A549 treated with AZD2906 at 1 μM for 4 hours (cell line): ENCODE measurements at places on chromosomes 12 and 14. TPM values are rescaled to one million over a fixed set of nuclear protein-coding genes. Genes with fewer than 3 reads are reported as not detected.

Gene KRT5
- total RNA-seq = 0.52 to 0.72 TPM (median 0.62 TPM) in 5 replicates

Gene NPFF
- total RNA-seq = 0.19 to 0.24 TPM in 2 of 5 replicates, not detected in the others

Gene KTN1
- total RNA-seq = 83.5 to 139 TPM (median 95.1 TPM) in 5 replicates

Gene PLEKHH1
- total RNA-seq = 2.2 to 3.8 TPM (median 3.1 TPM) in 5 replicates

Gene PLEKHD1
- total RNA-seq = 0.01 to 0.05 TPM (median 0.02 TPM) in 5 replicates

Gene MFAP5
- total RNA-seq = 0.07 to 0.28 TPM (median 0.17 TPM) in 5 replicates
